Vein endothelial cell (primary cell): ENCODE measurements at places on chromosomes 1 and 21. TPM values are rescaled to one million over a fixed set of nuclear protein-coding genes. Genes with fewer than 3 reads are reported as not detected.

PDXK gene
- total RNA-seq: 39.2 and 51.7 TPM in 2 replicates

CFAP74 gene
- total RNA-seq: not detected in 2 replicates

HES4 gene
- total RNA-seq: 20.6 and 41.2 TPM in 2 replicates

CFHR5 gene
- total RNA-seq: not detected in 2 replicates

PKP1 gene
- under 0.01 and 0.10 TPM in 2 replicates for total RNA-seq

POLR3GL gene
- total RNA-seq: 8.1 and 10.8 TPM in 2 replicates

GALNT2 gene
- total RNA-seq: 61.7 and 64.3 TPM in 2 replicates

ARTN gene
- not detected in 2 replicates for total RNA-seq

ADAM30 gene
- total RNA-seq: not detected in 2 replicates
